Heart left ventricle (tissue), 16 donors: ENCODE measurements at places on chromosomes 6 and 20.

DNA sequence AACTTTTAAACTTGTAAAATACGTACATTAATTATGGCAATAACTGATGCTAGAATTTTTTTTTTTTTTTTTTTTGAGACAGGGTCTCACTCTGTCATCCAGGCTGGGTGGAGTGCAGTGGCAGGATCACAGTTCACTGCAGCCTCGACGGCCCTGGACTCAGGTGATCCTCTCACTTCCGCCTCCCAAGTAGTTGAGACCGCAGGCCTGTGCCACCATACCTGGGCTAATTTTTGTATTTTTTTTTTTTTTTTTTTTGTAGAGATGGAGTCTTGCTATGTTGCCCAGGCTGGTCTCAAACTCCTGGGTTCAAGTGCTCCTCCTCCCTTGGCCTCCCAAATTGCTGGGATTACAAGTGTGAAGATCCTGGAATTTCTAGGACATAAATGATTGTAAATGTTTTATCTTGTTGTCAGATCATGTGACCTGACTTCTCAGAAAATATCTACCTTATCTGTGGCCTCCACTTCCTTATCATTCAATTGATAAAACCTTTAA lies 2.2 kb upstream of the CD2AP start:
- no peak for DNase-seq

- DNase-seq, result no peak
Observed at GRCh38 chr6:83597511-83597910, 85.2 kb downstream of the PRSS35 start.

GRCh38 chr6:153131037-153131981 lies at the start of gene RGS17:
Gene RGS17 (minus strand): TSS chr6:153131282. CDS start chr6:153044018, 87,264 bp downstream.
- peak; percentile 59 for DNase-seq

DNA sequence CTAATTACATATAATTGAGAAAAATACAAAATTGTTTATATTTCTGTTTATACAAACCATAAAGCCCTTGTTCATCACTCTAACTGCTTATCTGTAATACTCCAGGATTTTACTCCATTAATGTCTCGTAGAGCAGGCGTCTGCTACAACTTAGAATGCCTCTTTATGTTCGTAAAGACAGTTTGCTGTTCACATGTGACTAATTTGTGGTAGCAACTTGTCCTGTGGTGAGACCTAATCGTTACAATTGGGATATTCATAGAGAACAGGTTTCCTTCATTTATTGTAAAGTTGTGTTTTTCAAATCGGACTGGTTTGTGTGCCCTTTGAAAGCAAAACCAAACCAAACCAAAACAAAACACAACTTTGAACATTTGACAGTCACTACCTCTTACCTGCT lies 149.7 kb downstream of the ASCC3 start:
- no peak for DNase-seq

GRCh38 chr20:39660965-39661364 lies 698.8 kb downstream of the DHX35 start:
- no peak for DNase-seq

DNA sequence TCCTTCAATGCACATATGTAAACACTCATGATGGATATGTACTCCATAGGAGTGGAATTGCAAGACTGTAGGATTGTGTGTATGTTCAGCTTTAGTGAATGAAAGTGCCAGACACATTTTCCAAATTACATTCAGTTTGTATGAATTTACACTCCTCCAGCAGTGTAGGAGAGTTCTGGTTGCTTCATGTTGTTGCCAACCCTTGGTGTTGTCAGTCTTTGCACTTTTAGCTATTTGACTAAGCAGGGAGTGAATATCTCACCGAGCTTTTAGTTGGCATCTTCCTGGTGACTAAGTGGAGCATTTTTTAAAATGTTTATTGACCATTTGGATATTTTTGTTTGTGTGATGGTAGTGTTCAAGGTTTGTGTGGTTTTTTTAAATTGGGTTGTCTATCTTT lies 23.9 kb downstream of the NKX2-4 start:
- no peak for DNase-seq

- DNase-seq, result no peak
Observed at GRCh38 chr6:56715741-56716140, 73.1 kb upstream of the DST start.

GRCh38 chr6:16602035-16602434 lies 159.2 kb downstream of the ATXN1 start:
- no peak for DNase-seq

- DNase-seq, result no peak
Observed at GRCh38 chr6:25065666-25066065, 129.9 kb upstream of the RIPOR2 start.

DNA sequence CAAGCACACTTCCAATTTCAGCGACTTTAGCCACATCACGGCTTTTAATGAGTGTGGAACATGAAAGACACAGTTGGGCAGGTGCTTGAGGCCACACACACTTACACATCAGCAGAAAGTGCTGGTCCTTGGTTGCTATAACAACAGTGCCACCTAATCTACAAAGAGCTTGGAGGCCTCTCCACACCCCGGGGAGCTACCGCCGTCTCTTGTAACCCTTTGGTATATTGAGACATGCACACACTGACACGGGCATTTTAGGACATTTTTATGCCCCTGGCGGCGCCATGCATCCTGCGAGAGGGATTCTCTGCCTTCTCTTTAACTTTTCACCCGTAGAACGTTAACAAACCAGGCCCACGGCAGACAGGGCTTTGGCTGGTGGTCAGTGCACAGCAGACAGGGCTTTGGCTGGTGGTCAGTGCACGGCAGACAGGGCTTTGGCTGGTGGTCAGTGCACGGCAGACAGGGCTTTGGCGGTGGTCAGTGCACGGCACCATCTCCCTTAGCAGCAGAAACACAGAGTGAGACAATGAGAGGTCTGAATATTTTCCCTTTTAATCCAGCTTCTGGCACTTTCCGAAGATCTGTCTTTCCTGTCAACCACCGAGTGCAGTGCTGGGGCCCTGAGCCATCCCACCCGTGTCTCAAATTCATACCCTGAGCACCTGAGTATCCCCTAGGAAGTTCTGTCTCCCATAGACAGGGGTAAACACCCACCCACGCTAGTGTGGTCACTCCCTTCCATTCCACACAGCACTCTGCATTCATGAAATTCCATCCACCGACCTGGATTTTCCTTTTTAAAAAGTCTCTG lies 116.6 kb upstream of the RPS6KA2 start:
- DNase-seq, result no peak

GRCh38 chr20:55649254-55649653 lies 356.1 kb downstream of the CBLN4 start:
- no peak for DNase-seq

GRCh38 chr6:151103266-151103665 lies 136.5 kb upstream of the AKAP12 start:
- no peak for DNase-seq

- no peak for DNase-seq
Observed at GRCh38 chr6:13261464-13261994, 66.8 kb downstream of the TBC1D7 start.

- no peak for DNase-seq
Observed at GRCh38 chr20:57203204-57203603, 63.2 kb downstream of the BMP7 start.

DNA sequence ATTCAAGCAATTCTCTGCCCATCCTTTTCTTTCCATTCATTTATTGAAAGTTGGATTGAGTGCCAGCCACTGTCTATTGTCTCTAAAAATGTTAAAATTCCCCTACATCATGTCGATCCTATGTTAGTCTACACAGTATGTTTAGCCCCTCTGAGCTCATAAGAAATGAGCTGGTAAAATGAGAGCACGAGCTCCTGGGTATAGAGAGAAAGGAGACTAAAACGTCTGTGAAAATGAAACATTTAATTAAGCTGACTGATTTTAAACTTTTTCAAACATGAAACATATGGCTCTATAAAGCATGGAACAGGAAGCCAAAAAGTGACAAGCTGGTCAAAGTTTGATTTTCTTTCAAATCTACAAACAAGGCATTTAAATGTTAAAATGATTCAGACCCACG lies 104.0 kb upstream of the ASF1A start:
- DNase-seq, result no peak

DNA sequence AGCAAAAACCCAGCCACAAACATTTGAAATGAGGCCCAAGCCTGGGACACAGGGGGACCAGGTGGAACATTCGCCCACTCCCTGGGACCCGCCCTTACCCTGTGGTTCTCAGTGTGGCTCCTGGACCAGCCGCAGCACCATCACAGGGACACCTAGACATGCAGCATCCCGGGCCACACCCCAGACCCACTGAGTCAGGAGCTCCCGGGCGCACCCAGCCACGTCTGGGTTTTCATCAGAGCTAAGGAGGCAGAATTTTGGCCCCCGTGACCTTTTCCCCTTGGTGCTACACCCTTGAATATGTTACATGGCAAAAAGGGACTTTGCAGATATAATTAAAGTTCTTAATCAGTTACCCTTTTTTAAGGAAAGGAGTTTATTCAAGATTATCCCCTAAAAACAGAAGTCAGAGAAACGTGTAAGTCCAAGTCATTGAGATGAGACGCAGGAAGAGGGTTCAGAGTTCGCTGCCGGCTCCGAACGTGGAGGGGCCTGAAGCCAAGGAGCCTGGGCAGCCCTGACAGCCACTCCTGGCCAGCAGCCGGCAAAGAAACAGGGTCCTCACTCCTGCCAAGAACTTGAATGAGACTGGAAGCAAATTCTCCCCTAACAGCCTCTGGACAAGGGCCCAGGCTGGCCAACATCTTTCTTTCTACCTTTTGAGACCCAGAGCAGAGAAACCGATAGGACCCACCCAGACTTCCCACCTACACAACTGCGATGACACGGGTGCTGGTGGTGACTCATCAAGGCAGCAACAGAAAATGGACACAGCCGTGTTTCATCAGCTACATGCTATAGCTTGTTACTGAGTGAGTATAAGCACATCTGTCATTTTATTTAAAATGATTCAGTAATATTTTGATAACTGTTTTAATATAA lies 25.3 kb downstream of the BFSP1 start:
- DNase-seq, result no peak

- no peak for DNase-seq
Observed at GRCh38 chr6:70163795-70164194, 139.1 kb downstream of the COL9A1 start.

GRCh38 chr6:25173951-25174474 lies 105.2 kb upstream of the CARMIL1 start:
- no peak for DNase-seq

DNA sequence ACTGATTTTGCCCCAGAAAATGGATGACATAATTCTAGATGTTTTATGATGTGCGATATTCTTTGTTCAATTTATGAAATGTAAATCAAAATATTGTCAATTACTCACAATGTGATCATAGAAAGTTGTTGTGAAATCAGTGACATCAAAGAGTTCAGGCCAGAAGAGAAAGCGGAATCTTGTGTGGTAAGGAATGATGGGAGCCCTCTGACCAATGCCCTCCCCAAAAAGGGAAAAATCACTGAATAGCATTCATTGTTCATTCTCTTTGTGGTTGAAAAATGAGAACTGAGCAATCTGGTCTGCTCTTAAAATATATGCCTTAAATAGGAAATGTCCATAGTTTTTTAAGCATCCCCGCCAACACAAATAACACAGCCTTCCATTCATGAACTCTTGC lies 247.1 kb upstream of the GRIK2 start:
- no peak for DNase-seq

DNA sequence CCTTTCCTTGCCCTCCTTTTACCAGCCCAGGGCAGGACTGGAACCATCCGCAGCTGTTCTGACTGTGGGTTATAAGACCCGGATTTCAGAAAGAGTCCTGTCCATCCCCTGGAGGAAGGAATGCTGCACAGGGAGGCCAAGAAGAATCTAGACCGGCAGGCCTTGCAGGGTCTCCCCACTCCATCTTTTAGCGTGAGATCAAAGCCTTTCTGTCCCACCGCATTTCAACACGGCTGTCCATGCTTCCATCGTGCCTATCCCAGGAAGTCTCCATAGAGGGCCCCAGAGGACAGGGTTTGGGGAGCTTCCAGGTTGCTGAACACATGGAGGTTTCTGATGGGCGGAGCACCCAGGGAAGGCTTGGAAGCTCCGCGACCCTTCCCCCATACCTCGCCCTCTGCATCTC lies 79.3 kb upstream of the AGPAT4 start:
- DNase-seq, result no peak

DNA sequence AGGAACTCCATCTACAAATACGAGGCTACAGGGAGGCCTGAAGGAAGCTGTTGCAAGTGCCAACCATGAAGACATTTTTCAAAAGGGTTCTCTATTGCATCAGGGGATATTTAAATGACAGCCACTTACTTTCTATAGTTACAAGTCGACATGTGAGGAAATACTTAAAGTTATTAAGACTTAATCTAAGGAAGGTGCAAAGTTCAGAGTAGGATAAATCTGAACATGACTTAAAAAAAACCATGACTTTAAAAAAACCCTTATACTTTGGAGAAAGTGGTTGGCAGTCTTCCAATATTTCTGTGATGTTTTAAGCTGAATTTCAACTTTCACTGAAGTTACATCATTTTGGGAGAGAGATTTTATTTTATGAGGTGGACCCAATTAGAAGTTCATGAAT lies 56.3 kb upstream of the EMILIN3 start:
- no peak for DNase-seq

- DNase-seq, result no peak
Observed at GRCh38 chr20:59816146-59816738, 117.2 kb downstream of the SYCP2 start.

DNA sequence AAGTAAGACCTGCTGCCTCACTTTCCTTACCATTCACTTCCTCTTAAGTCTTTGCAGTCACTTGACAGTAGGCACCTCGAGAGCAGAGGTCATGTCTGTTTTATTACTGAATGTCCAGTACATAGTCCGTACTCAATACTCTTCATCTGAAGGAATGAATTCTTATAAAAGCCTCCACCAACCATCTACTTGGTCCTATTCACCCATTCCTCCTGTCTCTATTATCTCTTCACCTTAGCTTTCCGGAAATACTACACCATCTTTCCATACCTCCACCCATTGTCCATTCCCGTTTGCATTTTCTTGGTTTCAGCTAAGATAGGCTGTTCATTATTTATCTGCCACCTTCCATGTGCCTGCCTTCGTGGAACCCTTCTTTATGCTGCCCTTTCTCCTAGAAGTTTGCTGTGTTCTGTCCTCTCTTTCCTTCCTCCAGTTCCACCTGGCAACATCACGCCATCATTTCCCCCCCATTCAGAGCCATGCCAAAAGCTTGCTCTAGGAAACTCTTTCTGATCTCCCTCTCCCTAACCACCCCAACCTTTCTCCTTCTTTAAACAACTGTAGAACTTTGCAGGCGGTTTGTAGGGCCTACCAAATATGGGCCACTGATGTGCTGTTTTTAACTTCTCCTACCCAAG lies 38.3 kb downstream of the ENPP1 start:
- DNase-seq, result no peak

DNA sequence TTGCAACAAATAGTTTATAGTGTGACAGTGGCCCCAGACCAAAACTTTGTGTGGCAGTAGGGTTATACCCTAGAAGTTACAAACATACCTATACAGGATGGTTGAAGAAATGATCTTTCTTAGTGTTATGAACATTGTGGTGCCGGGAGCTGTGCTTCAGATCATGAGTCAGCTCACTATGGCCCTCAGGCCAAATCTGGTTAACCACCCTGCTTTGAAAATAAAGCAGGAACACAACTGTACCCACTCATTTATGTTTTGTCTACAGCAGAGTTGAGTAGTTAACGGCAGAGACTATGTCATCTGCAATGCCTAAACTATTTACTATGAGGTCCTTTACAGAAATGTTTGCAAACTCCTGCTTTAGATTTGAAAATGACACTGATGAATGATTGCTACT lies 24.3 kb downstream of the AKAP7 start:
- DNase-seq, result no peak

DNA sequence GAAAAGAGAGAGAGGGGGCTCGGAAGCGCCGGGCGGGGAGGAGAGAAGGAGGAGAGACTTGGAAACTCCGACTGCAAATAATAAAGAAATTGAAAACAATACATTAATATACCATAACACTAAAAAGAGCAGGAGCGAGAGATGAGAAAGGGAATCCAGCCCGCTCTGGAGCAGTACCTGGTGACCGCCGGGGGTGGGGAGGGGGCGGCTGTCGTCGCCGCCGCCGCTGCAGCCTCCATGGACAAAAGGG lies 338 bp downstream of the E2F3 start:
- DNase-seq, result no peak
